ENCODE measurements at places on chromosomes 13 and 19.

DNA sequence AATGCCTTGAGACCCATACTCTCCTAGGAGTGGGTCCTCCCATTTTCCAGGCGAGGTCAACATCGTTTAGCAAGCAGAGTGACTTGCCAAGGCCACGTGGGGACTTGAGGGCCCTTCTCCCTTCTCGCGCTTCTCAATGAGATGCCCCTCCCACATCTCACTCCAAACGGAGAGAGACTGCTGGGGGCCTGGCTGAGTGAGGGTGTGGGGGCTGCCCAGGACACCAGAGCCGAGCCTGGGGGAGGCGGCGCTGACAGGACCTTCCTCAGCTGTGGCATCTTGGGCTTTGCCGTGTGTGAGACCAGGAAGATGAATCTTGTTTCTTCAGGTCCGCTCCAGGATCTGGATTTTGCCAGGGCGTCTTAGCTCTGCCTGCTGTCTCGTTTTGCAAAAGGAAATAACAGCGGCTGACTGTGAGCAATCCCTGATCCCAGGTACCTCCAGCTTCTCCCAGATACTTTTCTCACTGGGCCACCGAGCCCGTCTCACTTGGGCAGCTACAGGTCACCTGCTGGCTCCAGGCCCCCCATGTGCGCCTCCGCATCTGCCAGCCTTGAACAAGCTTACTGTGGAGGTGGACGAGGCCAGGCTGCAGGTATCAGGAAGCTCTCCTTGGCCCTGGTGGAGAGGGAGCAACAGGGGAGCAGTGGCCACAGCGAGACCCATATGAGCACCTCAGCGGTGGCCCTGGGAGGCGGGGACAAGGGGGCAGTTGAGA lies 6.0 kb downstream of the COX6B2 start:
- DNase-seq, result no peak

- DNase-seq, result no peak
These were observed 25.1 kb downstream of the SIPA1L3 start for GRCh38 chr19:37931881-37932655.

GRCh38 chr13:100212904-100213553 lies 124.1 kb downstream of the PCCA start:
- no peak for DNase-seq

- DNase-seq, result no peak
These were observed 18.0 kb upstream of the CD22 start for GRCh38 chr19:35310811-35311465.

GRCh38 chr13:108439556-108439955 lies 170.0 kb downstream of the TNFSF13B start:
- no peak for DNase-seq

- no peak for DNase-seq
These were observed 56.5 kb downstream of the TSC22D1 start for GRCh38 chr13:44519642-44520041.

DNA sequence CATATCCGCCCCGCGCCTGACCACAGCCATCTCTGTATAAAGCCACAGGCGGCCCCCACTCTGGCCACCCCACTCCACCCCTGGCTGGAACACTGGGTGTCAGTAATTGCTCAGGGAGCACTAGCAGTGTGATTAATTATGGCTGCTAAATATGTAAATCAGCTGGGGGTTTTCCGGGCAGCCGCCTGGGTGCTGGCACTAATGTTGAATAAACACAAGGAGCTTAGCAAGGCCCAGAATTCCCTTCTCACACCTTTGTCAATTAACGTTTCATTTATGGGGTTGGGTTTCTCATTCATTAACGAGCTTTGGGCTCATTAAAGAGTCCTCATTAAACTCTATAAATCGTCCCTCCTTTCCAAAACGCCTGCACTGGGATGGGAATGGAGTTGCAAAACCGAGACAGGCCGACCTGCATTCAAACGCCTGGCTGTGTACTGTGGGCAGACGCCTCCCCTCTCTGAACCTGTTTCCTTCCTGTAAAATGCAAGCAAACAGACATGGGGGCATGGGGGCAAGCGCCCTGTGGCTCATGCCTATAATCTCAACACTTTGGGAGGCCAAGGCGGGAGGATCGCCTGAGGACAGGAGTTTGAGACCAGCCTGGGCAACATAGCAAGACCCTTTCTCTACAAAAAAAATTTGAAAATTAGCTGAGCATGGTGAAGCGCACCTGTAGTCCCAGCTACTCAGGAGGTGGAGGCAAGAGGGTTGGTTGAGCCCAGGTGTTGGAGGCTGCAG lies 17.7 kb upstream of the OLFM2 start:
- DNase-seq, result no peak

GRCh38 chr13:102311901-102312300 lies 89.9 kb downstream of the FGF14 start:
- no peak for DNase-seq

- DNase-seq, result no peak
These were observed 354.9 kb downstream of the FOXO1 start for GRCh38 chr13:40311356-40312101.

DNA sequence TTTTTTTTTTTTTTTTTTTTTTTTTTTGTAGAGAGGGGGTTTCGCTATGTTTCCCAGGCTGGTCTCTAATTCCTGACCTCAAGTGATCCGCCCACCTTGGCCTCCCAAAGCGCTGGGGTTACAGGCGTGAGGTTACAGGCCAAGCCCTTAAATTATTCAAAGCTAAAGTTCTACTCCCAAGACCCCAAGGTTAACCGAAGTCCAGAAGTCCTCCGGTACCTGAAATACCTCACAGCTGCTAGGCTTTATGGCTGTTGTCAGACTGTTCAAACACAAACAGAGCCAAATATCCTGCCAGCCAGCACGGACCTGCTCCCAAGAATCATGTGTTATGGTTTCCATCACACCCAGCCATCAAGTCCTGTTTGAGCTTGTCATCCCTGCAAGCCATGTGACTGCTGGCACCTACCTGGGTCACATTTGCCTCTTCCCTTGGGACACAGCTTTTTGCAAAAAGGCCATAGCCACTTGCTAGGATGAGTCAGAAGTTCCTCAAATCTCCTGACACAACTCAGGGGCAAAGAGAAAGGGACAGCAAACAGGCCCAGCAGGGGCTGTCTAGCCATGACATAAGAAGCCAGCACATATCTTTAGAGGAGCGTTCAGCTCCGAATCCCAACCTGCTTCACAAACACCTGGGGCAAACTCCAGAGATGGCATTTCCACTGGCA lies 129.9 kb downstream of the FOXO1 start:
- no peak for DNase-seq

- DNase-seq, result no peak
These were observed 1.3 kb downstream of the APOC2 start for GRCh38 chr19:44947041-44947581.

- no peak for DNase-seq
These were observed 924.0 kb downstream of the EFNB2 start for GRCh38 chr13:105611424-105611823.

GRCh38 chr19:10670182-10670581 lies 16.0 kb downstream of the ILF3 start:
- DNase-seq, result no peak

- no peak for DNase-seq
These were observed 310.5 kb downstream of the ATP8A2 start for GRCh38 chr13:25682276-25682675.

GRCh38 chr13:23743278-23744076 lies 145.7 kb downstream of the MIPEP start:
- no peak for DNase-seq

DNA sequence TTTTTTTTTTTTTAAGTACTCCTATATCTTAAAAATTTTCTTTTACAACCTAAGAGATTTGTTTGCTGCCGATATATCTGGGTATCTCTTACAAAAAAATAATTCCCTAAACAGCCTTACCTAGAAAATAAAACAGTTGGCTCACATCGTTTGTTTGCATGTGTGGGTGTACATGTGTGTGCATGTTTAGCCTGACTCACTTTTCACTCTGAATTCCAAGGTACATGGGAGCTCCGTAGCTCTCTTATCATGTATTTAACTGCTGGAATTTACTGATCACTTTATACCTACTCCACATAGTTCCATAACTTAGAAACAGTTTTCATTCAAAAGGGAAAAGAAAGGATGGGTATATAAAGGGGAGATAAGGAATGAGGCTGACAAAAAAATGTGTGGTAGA lies 616.5 kb downstream of the GPC6 start:
- no peak for DNase-seq

All from activated naive CD4-positive, alpha-beta T cell treated with Interleukin-2 at 50 U/mL for 16 hours (primary cell).